Activated T-helper 17 cell treated with anti-CD3 and anti-CD28 coated beads, Interleukin-2, amount 50 U/mL, for 72 hours (primary cell): ENCODE measurements at places on chromosomes 11 and 22. TPM values are rescaled to one million over a fixed set of nuclear protein-coding genes. Genes with fewer than 3 reads are reported as not detected.

Gene MYO7A
- 0.95 TPM for total RNA-seq

- no peak for ATAC-seq
Measured at GRCh38 chr11:120682866-120683265, 171.3 kb downstream of the GRIK4 start.

DNA sequence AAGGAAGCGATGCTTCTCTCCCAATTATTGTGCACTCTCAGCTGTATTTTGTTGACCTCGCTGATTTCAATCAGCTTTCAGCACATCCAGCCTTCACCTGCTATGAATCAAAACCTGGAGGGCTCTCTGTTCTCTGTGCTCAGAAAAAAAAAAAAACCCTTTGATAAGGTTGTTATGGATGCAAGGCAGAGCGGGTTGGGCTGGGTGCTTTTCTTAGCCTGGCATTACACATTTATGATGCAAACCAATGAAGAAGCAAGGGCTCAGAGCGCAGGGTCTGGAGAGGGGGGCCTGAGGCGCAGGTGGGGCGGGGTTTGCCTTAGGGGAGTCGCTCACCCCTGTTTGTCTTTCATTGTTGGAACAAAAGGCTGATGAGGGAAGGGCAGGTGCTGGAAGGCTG, 86.0 kb upstream of the CADM1 start:
- no peak for ATAC-seq

- no peak for ATAC-seq
Measured at GRCh38 chr22:23875801-23876200, 18.1 kb downstream of the SLC2A11 start.

- no peak for ATAC-seq
Measured at GRCh38 chr22:49229483-49230193, 598.0 kb downstream of the BRD1 start.

- ATAC-seq: peak; percentile 72
Measured at GRCh38 chr11:19553683-19554333, 158.8 kb upstream of the NAV2 start.

DNA sequence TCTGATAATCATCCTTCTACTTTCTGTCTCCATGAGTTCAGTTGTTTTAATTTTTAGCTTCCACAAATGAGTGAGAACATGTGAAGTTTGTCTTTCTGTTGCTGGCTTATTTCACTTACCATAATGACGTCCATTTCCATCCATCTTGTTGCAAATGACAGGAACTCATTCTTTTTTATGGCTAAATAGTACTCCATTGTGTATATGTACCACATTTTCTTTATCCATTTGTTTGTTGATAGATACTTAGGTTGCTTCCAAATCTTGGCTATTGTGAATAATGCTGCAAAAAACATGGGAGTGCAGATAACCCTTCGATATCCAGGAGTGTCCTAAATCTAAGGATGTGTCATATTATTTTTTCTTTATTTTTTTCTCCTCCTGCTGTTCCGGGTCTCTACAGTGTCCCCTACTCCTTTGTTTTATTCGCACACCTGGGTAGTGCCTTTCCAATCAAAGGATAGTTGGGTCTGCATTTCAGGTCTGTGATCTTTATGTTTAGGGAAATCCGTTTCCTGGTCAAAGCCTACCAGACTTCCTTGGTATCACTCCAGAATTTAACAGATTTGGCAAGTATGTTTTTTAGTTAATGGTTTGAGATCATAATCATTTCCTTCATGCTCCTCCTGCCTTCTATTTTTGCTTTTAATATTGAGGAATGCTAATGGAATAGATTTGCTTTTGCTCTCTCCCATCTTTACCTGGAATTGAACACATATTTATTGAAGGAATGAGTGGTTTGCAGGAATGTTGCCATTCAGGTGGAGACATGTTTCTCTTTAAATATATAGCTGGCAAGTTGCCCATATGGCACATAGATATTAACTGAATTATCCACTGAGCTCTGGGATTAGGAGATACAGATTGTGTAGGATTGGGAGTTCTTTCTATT, 53.7 kb downstream of the ARHGEF12 start:
- no peak for ATAC-seq

- ATAC-seq: no peak
Measured at GRCh38 chr22:47657224-47657623, 894.8 kb downstream of the TBC1D22A start.

DNA sequence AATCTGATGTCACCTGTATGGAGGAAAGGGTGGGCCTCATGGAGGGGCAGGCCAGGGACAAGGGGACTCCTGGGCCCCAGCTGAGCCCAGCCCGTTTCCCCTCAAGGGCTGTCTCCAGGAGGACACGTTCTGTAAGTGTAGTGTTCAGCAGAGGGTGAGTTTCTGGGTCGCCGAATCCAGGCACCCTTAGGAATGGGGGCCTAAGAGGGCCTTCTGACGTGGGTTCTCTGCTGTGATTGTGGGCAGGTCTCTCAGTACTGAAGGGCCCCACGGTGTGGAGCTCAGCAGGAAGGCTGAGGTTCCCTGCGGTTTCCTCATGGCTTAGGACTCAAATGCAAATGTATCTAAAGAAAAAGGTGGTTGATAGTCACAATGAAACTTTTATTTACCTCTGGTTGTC, 6.5 kb downstream of the PTDSS2 start:
- ATAC-seq: peak; percentile 97

Gene C1QTNF4
- total RNA-seq: 1.4 TPM

DNA sequence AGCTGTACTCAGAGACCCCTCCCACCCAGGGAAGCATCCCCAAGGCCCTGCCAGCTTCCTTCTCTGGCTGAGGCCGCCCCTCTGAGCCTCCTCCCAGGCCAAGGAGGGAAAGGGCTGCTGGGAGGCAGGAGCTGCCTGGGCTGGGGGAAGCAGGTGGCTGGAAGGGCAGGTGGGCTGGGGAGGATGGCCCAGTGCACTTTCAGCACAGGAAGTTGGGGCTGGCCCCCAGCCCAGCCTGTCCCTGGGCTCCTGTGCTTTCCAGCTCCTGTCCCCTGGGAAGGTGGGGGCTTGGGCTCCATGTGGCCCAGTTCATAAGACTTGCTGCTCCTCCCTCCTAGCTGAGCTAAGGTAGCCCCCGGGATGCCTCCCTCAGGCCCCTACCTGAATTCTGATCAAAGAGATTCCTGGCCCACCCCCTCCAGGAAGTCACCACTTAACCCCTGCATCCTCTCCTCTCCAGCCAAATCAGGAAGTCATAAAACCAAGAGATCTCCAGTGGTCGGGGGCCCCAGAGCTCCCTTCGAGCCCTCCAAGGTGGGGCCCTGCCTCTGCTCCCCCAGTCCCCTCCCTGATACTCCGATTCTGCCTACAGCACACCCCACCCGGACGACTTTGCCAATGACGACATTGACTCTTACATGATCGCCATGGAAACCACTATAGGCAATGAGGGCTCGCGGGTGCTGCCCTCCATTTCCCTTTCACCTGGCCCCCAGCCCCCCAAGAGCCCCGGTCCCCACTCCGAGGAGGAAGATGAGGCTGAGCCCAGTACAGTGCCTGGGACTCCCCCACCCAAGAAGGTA, 4.9 kb downstream of the PPP1CA start:
- no peak for ATAC-seq

Gene SYT9
- not detected for total RNA-seq

DNA sequence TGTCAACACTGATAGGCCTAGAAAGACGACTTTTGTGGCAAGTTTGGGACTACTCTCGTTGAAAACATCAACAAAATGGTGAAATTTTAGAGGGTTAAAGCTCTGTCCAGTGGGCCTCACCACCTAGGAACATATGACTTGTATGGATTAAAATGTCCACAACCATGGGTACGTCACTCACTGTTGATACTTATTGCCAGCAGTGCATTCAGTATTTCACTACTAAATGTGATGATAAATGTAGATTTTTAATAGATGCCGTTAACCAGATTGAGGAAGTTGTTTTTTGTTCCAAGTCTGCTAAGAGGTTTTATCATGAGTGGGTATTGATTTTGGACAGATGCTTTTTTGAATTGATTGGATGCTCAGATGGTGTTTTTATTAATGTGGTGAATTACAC, 33.7 kb downstream of the POLD3 start:
- ATAC-seq: no peak

GRCh38 chr22:31400023-31400397, 606 bp downstream of the DRG1 start:
- no peak for ATAC-seq

GRCh38 chr11:2797741-2798361, 87.7 kb downstream of the CDKN1C start:
- no peak for ATAC-seq
